Right lung (tissue), 10 donors: ENCODE measurements at places on chromosomes 6 and 20. TPM values are rescaled to one million over a fixed set of nuclear protein-coding genes. Genes with fewer than 3 reads are reported as not detected.

The PSMG4 gene
- polyA plus RNA-seq: 21.8 TPM

- no peak for DNase-seq
These were observed 143.0 kb upstream of the SLC22A16 start for GRCh38 chr6:110619275-110619908.

- DNase-seq: peak; percentile 56
These were observed 45.7 kb downstream of the OR2B2 start for GRCh38 chr6:27866357-27867050.

The PACRG gene
- polyA plus RNA-seq: 5.6 TPM

- DNase-seq: no peak
These were observed 93.1 kb downstream of the BMP5 start for GRCh38 chr6:55782275-55782674.

DNA sequence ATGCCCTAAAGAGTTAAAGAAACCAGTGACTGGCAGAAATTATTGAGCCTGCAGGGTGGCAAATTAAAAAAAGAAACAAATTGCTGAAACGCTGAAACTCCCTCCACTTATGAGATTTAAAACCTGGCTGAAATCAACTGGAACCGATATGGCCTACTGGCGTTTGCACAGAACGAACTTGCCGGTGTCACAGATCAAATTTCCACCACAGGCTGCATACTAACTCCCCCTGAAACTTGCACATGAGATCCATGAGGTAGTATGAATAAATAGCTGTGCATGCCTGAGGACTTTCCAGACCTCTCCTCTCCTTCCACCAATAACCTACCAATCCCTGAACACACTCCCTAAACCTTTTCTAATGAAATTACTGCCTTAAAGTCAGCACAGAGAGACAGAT is 150.4 kb downstream of the RNGTT start:
- no peak for DNase-seq

DNA sequence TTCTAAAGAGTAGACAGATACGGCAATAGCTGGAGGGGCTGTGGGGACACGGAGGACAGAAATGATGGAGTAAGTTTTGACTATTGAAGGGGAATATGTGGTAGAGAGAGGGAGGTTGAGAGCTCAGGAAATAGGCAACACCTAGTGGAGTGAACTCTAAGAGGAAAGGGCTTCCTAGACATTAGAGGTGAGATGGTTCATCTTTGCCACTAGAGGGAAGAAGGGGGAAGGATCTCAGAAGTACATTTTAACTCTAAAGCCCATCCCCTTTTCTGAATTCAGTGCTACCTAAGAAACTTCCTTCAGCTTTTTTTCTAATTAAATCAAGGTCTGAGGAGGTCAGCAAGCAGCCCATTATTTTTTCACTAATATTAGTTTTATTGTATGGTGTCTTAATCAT is 689.4 kb upstream of the MAP3K7 start:
- no peak for DNase-seq

GRCh38 chr20:10733122-10733521 is 59.3 kb upstream of the JAG1 start:
- DNase-seq: no peak

- DNase-seq: peak; percentile 31
These were observed 56.8 kb downstream of the SNX9 start for GRCh38 chr6:157879873-157880254.

The SIRPB1 gene
- polyA plus RNA-seq: 0.45 TPM

The ID4 gene
- 43.0 TPM for polyA plus RNA-seq

GRCh38 chr6:131949909-131950766 is 1.0 kb downstream of the CCN2 start:
- DNase-seq: peak; percentile 79

The PHACTR3 gene
- polyA plus RNA-seq: 6.3 TPM

GRCh38 chr6:133309579-133309978 is 68.4 kb downstream of the EYA4 start:
- DNase-seq: no peak

DNA sequence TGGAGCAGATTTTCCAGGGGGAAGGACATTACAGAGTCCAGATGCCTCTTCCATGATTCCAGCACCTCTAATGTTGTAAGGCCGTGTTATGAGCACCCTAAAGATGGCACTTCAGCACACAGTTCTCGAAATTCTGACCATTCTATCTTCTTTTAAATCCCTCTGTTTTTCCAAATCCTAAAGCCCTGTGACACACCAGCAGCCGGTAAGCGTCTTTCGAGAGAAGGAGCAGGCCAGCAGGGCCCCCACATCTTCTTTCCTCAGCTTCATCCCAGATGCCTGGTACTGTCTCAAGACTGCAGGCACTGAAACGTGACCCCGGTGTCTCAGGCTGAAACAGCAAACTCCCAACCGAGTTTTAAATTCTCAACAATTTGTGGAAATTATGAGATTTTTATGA is 211.6 kb upstream of the FOXQ1 start:
- no peak for DNase-seq

DNA sequence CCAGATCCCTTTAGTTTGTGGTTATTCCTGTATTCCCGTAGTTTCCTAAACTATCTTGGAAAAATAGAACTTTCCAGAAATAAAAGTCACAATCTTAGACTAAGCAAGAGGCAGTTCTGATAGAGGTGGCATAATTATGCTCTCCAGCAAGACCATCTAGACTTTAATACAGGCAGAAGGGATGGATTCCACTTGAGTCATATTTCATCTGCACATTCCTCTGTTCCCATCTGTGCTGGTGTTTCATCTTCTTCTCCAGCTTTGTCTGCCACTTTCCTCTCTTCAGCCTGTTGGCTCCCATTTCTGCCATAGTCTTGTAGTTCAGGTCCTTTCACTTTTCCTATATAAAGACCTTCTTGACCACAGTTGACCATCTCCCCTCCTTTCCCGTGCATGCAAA is 102.9 kb downstream of the SOBP start:
- DNase-seq: no peak

DNA sequence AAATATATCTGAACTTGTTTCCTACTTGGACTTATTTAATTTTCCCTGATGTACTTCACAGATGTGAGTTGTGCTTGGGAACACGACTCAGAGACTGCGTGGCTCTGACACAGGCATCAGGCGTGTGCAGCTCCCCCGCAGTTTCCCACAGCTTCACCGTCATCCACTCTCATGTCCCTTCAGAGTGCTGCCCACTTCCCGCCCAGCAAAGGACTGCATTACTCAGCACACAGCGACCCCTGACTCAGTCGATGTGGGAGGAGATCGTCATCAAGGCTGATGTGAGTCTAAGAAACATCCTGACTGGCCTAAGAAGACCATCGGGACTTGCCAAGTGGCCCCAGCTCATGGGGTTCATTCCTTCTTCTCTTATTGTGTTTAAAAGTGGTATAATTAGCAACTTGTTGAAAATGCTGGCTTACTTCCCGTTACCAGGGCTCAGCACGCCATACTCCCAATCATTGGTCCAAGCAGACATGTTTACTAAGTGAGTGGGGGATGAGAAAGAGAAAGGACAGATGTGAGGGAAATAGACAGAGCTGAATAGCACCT is 539.4 kb upstream of the JARID2 start:
- DNase-seq: no peak

The EHMT2 gene
- 74.1 TPM for polyA plus RNA-seq

DNA sequence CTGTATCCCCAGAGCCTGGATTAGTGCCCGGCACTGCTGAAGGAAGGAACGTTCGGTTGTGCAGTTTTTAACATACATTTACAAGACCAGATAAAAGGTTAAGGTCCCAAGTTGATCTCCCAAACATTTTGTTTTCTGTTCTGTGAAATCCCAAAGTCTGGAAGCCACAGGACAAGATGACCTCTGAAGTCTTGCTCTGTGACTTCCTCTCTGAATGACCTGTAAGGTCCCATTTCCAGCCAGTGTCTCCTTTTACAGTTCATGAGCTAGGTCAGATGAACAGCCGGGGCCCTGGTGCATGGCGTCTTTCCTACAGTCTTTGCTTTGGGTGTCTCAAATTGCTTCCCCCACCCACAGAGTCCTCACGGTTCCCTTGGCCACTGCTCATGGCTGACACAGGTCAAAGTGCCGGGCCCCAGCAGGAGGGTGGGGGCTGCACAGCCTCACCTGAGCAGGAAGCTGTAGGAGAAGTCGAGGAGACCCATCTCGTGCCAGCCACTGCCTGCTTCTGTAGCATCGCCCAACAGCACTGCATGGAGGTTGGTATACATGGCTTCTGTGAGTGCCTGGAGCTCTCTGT is 24.0 kb downstream of the PTGIS start:
- DNase-seq: no peak

- no peak for DNase-seq
These were observed 74.4 kb downstream of the MBOAT1 start for GRCh38 chr6:20137837-20138236.

DNA sequence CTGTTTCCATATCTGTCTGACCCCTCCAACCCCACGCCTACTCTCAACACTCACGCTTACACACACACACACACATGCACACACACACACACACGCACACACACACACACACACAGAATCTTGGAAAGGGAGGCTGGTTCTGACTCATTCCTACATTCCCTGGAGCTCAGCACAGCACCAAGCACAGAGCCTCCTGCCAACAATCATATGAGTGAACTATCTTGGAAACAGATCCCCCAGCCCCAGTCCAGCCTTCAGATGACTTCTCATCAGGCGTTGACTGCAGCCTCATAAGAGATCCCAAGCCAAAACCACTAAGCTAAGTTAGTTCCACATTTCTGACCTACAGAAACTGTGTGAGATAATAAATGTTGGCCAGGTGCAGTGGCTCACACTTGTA is 14.1 kb upstream of the HCK start:
- no peak for DNase-seq

GRCh38 chr6:163816441-163816840 is 401.9 kb downstream of the QKI start:
- DNase-seq: no peak

DNA sequence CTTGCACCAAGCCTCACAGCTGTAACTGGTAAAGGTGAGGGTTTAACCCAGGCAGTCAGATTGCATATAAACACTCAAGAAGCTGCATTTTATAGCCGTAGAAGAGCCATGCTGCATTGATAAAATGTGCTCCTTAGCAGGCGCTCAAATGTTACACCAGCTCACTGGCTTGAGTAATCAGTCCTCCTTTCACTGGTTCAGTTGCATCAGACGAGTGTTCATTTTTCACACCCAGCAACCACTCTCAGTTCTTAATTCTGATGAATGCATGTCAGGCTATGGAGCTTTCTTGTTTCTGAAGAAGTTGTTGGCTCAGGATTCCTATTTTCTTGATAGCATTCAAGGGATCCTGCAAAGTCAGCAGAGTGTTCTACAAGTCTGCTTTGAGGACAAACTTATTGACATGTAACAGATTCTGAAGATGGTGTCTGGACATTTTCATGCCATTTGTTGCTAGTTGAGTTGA is 198.3 kb downstream of the PLCB1 start:
- no peak for DNase-seq
